ENCODE measurements at places on chromosomes 11 and 22.
A peak's percentile ranks its signal among the peaks of the same experiment; 100 is the strongest.

GRCh38 chr22:31308181-31308580 is 15.9 kb upstream of the PIK3IP1 start:
- DNase-seq, result no peak

DNA sequence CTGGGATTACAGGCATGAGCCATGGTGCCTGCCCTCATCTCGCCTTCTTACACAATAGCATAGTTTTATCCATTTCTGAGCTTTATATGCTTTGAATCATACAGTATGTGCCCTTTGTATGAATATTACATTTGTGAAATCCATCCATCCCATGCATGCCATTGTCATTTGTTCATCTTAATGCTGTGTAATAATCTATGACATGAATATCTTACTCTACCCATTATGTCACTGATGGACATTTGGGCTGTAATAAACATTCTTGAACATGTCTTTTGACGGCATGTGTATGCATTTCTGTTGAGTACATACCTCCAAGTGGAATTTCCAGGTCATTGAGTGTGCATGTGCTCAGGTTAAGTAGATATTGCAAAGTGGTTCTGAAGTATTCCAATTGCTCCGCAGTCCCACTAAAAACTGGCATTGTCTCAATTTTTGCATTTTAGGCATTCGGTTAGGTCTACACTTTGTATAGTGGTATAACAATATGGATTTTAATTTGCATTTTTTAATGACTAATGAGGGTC is 339.3 kb upstream of the SYN3 start:
- DNase-seq, result no peak

- DNase-seq, result no peak
Measured at GRCh38 chr11:106958517-106959248, 59.6 kb downstream of the GUCY1A2 start.

DNA sequence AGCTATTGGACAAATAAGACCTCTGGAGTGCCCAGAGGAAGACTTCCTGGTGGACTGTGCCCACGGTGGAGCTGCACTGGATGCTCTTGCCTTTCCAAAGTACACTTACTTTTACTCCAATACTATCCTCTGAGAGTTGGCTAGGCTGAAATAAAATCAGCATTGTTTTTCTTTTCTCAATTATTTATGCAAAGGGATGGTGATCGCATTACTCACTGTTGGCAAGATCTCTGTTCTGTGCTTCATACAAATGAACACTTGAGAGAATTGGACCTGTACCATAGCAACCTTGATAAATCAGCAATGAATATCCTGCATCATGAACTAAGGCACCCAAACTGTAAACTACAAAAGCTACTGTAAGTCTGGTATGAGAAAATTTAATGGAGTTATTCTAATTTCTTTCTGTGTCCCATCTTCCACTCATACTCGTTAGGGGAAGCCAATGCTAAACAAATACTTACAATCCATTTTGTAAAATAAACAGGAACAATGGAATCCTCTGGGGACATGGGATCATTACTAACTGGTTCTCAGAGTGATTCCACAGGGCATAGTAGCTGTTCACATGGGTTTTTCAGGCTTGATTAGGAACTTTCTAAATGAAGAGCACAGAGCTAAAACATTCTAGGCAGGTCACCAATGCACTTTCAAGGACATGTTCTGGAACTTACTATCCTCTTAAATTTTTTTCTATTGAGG is 26.3 kb downstream of the NLRP14 start:
- no peak for DNase-seq

DNA sequence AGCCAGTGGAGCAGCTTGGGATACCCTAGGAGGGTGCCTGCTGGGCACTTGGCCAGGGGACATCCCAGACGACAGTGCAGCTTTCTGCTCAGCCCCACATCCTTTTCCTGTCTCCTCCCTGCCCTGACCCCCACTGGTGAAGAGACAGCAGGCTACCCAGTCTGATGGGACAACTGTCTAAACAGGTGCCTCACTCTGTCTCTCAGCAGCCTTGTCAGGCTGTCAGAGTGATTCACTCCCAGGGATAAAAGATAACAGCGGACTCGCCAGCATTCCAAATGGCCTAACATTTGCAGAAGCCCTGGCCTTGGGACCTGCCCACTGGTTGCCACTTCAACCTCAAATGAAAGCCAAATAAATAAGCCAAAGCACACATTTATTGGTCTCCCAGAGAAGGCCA is 318.6 kb upstream of the PLET1 start:
- no peak for DNase-seq

DNA sequence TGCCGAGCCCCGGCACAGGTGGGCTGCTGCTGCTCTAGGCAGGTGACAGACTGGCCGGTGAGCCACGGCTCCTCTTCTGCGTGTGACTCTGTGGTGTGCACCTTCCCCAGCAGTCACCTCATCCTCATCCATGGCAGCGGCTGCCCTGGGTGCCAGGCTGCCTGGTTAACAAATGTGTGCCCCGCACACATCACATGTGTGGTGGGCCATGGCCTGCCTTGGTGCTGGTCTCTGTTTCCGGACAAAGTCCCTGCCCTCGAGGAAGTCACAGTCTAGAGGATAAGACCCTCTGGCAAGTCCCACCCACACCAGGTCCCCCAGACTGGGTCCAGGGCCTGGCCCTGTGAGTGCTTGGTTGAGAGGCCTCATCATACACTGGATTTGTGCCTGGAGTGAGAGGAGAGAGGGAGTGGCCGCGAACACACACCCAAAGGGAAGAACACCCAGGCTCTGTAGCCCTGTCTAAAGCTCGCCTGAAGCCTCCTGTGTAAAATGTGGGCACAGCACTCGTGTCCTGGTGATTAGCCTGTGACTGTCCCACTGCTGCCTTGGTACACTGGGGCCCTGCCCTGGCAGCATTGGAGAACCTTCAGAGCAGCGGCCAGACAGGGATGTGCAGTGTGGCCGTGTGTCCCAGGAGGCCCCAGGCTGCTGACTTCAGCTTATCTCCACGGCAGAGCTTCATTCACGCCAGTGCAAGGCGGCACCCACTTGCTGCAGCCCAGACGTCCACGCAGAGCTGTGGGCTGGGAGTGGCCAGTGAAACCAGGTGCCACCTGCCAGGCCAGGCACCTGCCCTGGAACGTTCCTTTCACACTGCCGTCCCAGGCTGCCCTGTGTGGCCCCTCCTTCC is 269.9 kb downstream of the TBC1D22A start:
- DNase-seq, result no peak

DNA sequence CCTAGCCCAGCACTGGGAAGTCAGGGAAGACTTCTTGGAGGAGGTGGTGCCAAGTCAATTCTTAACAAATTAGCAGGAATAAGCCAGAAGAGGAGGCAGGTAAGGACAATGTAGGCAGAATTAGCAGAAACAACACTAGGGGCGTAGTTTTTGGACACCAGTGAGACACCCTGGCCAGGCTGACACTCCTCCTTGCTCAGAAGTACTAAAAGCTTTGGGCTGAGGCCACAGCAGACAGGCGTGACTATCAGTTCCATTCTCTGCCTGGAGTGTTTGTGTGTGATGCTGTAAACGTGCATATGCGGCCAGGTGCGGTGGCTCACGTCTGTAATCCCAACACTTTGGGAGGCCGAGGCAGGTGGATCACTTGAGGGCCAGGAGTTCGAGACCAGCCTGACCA is 36.0 kb downstream of the PHF21B start:
- DNase-seq, result no peak

DNA sequence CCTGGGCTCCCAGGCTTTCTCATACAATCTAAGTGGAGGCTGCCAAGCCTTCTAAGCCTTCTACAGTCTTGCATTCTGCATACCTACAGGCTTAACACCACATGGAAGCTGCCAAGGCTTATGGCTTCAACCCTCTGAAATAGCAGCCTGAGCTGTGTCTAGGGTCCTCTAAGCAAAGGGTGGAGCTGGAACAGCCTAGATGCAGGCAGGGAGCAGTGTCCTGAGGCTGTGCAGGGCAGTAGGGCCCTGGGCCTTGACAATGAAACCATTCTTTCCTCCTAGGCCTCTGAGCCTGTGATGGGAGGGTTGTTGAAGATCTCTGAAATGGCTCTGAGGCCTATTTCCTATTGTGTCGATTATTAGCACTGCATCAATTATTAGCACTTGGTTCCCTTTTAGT is 150.9 kb upstream of the GRK3 start:
- DNase-seq, result no peak

- DNase-seq, result peak; percentile 15
Measured at GRCh38 chr22:23684026-23684425, 6.8 kb upstream of the RGL4 start.

- peak; percentile 52 for DNase-seq
Measured at GRCh38 chr22:24807284-24807950, 1.4 kb downstream of the SGSM1 start.

DNA sequence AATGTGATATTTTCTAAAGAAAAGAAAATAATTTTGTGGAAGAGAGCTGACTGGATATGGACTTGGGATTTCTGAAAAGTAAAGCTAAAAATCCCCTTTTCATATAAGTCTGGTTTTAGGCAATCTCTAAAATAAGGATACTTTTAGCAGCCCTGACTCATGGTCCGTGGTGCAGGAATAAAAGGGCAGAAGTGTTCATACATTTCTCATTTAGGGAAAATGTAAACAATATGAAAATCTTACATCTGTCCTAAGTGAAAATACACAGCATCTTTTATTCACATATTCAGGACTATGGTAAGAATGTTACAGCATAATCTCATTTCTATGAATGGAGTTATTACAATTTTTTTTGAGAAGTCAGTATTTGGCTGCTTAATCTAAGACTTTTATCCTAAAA is 735 bp upstream of the ETS1 start:
- no peak for DNase-seq

DNA sequence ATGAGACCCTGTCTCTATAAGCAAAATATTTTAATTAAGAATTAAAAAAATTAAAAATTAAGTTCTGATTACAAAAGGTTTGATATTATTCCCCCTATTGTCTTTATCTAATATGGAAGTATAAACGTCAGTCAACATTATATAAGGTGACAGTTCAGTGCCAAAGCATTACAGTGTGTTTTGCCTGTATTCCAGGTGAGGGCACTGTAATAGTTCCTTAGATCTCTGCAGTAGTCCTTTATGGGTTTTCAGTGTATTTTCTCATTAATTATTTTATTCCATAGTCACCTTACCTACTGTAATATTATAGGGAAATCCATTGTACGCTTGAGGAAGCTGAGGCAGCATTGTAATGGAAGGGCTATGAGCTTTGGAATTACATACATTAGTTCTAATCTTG is 33.0 kb downstream of the FAR1 start:
- DNase-seq, result no peak

- no peak for DNase-seq
Measured at GRCh38 chr11:23313001-23313400, 452.7 kb upstream of the CCDC179 start.

DNA sequence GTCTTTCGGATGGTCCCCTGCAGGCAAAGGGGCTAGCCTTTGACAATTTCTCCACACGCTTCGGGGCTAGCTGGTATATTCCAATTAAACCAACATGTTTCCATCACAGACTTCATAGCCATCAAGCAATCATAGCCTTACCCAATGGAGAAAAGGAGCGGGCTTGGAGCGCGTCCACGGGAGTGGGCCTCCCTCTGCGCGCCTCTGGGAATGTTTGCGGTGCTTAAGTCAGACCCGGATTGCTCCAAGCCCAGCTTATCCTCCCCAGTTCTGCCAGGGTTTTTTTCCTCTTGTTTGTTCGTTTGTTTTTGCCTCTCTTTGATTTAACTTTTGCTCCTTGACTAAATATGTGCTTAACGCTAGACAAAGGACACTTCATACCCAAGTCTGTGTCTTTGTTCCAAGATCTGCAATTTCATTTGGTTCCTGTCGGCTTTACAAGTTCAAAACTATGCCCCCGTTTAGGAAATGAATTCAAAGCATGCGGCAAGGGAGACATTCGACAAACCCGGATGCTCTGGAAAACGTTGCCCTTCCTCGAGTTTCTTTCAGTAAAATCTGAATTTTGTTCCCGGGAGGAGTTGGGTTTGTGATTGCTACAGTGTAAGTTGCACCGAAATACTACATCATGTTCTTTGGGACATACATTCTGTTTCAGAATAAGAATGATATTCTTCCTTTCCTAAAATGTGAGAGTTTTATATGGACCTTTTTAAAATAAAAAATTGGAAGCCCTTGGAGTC is 1.0 kb upstream of the GLB1L2 start:
- no peak for DNase-seq

GRCh38 chr11:58434217-58434616 is 6.3 kb upstream of the OR5B2 start:
- DNase-seq, result no peak

DNA sequence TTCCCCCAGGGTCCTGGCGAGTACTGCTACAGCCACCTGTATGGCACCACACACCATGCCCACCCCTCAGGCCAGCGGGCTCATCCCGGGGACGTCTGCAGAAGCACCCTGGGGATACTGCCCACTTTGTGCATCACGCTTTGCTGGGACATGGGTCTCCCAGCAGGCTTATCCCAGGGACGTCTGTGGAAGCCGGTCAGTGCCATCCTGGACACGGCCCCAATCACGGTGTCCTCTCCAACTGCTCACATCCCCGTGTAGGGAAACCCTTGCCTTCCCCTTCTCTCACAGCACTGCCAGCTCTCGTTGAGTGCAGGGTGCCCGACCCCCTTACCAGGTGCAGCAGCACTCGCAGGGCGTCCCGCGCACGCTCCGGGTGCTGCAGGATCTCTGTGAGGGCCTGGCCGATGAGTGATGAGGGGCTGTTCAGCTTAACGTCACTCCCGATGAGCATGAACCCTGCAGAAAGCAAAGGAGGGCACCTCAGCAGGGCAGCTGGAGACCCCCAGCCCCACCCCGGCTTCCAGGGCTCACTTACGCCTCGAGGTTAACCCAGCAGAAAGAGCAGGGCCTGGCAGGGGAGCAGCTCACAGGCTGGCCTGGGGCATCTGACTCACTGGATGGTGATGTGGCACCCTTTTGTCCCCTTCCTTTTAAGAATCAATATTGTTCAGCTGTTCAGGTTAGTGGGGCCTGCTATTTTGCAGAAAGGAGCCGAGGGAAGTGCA is 76.9 kb upstream of the PITPNB start:
- DNase-seq, result no peak

DNA sequence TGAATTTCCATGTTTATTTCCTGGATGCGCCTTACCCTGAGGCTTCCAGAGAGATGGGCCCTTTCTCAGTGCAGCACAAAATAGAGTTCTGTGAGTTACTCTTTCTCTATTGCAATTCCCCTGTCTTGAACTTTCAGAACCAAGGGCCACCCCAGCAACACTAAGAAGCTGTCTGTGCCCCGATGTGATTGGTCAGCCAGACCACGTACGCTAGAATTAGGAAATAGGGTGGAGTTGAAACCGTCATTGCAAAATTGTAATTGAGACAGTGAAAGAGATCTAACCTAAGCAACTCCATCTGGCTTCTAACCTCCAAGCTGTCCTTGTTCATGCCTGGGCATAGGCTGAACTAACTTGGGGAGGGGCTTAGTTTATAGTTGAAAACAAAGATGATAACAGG is 981.3 kb downstream of the OPCML start:
- DNase-seq, result no peak

DNA sequence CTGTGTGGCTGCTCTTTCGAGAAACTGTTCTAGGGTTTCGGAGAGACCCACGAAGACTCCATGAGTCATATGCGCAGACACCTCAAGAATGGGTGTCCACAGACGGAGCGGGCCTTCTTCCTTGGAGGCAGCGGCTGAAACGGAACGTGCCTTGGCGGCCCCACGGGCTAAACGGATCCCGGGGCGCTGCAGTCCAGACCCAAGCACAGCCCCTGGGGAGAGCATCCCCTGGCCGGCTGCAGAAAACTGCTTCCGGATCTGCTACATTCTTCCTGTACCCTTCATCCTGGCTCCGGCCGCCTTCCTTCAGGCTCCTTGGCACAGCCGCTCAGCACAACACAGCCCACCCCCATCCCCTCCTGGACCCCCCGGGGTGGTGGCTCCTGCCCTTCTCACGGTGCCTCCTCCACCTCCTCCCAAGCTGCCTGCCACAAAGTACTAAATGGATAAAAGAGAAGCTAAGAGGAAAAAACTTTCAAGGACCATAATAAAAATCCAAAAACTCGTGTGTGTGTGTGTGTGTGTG is 25.4 kb downstream of the CPT1A start:
- no peak for DNase-seq

GRCh38 chr22:37283393-37283937 is 1.2 kb downstream of the CYTH4 start:
- DNase-seq, result no peak

Data from Ammon's horn (tissue), 1 donor.